ENCODE measurements at places on chromosomes 16 and 17.

GRCh38 chr16:49470513-49470991, 96.9 kb downstream of the C16orf78 start:
- no peak for DNase-seq

DNA sequence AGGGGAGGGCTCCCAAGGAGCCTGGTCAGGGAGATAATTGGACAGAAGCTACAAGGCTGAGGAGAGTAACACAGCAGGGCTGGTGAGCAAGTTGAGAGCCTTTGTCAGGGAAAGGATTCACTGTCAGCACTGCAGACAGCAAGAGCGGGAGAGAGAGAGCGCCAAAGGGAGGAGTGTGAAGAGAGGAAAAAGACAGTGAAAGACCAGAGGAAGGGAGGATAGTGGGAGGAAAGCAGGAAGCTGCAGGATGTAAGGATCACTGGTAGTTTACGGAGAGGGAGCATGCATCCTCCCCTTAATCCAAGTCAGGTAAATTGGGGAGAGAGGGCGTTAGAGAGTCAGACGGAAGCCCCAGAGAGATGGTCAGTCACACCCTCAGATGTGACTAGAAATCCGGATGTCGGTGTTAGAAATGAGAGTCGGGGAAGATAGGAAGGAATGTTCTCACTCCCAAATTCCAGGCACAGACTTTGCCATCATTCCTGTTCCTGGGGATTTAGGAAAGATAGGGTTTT, 13.8 kb upstream of the SPOP start:
- DNase-seq = no peak

GRCh38 chr17:8225813-8226535, 15.6 kb upstream of the AURKB start:
- peak; percentile 73 for DNase-seq

DNA sequence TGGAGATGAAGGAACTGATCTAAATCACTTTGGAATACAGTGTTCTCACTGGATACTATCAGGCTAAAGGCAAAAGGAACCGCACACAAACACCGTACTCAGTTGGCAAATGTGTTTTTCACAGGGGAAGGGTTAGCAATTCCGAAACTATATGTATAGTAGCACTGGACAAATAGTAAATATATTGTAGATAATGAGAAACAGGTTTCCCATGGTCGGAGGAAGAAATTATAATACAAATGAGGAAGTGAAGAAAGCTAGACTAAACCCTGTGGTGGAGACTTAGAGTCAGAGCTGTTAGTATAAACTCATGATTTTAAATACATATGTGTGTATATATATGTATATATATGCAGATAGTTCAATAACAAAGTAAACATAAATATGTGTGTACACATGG, 414.1 kb upstream of the SALL1 start:
- no peak for DNase-seq

- no peak for DNase-seq
Observed at GRCh38 chr17:55763856-55764255, 13.0 kb downstream of the PCTP start.

- no peak for DNase-seq
Observed at GRCh38 chr16:88014252-88014781, 63.1 kb downstream of the BANP start.
